ENCODE measurements at places on chromosomes 12 and 14.

- DNase-seq: no peak
Measured at GRCh38 chr12:67937822-67938221, 51.4 kb upstream of the IFNG-AS1 start.

DNA sequence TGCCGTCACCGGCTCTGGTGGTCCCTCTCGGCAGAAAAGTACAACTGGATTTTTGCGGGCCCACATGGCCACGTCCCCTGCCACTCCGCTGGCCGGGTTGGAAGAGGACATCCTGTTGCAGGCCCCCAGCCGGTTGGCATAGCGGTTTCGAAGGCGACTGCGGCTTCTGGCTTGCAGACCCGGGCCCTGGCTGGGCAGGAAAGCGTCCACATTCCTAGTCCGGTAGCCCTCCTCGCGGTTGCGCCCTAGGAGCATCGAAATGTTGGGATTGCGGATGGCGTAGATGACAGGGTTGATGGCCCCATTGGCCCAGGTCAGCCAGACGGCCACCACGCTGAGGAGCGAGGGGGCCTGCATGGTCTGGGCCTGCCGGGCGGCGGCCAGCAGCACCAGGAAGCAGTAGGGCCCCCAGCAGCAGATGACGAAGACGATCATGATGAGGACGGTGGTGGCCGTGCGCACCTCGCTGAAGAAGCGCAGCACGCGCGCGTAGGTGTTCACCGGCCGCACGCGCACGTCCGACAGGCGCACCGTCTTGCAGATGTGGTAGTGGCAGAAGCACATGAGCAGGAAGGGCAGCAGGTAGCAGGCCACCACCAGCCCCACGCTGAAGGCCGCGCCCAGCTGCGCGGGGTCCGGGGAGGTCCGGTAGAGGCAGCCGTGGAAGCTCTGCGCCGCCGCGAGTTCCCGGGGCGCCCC, 1.2 kb downstream of the GPR135 start:
- DNase-seq: no peak

- DNase-seq: no peak
Measured at GRCh38 chr12:88510843-88511242, 69.4 kb downstream of the KITLG start.

DNA sequence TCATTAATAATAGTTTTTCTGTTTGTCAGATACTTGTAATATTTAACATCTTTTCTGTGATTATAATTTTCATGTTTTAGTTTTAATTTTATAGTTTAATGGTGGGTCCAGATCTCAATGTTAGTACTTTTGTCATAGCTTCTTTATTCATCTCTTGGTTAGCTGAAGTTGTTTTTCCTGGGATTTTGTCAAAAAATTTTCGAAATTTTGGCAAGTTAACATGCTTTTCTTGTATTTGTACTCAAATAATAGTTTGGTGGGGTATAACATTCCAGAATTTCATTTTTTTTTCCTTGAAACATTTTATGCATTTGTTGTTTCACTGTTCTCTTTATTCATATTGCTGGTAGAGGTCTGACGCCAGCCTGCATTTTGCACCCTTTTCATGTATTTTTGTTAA, 45.5 kb downstream of the KTN1 start:
- peak; percentile 55 for DNase-seq

GRCh38 chr12:46958599-46959290, 120.7 kb upstream of the PCED1B start:
- DNase-seq: no peak

GRCh38 chr14:20409226-20409625, 4.1 kb downstream of the TEP1 start:
- peak; percentile 48 for DNase-seq

Data from fibroblast of the aortic adventitia (primary cell).